ENCODE measurements at places on chromosomes 1 and 21.

- DNase-seq = no peak
Measured at GRCh38 chr1:224431726-224432125, 2.9 kb downstream of the WDR26 start.

- no peak for DNase-seq
Measured at GRCh38 chr1:211347077-211347844, 20.6 kb downstream of the TRAF5 start.

DNA sequence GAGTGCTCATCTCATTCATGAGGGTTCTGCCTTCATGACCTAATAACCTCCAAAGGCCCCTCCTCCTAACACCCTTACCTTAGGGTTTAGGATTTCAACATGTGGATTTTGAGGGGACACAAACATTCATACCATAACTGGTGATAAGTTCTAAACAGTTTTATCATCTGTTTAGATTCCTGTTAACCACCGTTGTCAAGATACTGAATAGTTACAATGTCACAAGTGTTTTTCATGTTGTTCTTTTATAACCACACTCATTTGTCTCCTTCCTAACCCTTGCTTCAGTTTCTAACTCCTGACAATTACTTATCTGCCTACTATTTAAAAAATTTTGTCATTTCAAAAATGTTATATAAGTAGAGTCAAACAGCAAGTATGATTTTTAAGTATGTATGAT, 86.0 kb downstream of the NCAM2 start:
- no peak for DNase-seq

DNA sequence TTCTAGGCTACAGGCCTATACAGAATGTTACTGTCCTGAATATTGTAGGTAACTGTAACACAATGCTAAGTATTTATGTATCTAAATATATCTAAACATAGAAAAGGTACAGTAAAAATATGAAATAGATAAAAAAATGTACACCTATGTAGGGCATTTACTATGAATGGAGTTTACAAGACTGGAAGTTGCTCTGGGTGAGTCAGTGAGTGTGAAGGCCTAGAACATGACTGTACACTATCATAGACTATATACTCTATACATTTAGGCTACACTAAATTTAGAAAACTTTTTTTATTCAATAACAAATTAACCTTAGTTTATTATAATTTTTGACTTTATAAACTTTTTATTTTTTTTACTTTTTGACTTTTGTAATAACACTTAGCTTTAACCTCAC, 136.9 kb downstream of the DUSP10 start:
- no peak for DNase-seq

- DNase-seq = no peak
Measured at GRCh38 chr21:42721341-42721824, 68.0 kb downstream of the PDE9A start.

- no peak for DNase-seq
Measured at GRCh38 chr1:246591958-246592357, 25.7 kb downstream of the CNST start.

DNA sequence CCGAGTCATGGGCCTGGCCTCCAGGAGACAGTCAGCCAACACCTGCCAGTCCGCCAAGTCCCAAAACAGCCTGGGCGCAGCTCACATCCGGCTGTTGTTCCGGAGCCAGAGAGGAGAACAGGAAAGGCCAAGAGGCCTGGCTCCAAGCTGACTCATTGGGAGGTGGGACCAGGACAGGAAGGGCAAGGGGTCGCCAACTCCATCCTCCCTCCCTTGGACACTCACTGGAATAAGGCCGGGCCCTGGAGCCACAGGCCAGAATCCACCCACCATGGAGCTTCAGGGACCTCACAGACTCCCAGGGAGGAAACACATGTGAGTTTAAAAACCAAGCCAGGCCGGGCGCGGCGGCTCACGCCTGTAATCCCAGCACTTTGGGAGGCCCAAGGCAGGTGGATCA, 25.1 kb upstream of the CLIC4 start:
- no peak for DNase-seq

DNA sequence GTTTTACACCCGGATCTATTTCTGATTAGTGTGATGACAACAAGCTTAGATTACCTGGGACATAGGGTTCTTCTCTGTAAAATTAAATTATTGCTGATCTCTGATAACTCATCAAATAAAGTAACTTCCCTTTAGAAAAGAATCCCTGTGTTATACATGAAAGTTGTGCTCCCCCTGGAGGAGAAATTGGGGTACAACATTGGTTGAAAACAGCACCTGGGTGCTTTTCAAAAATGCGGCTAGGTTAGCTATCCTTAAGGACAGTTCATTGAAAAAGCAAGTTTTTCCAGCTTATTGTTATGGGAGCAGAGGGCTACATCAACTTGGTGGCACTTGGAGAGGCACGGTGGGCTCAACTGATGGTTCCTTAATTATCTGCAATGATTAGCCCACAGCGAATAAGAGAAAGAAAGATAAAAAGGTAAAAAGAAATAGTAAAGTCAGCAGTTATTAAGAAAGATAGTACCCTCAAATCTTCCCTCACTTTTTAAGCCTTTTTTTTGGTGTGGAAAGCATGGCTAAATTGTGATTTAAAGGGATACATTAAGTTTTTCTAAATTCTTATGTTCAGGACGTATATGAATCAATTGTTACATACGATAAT, 97.8 kb downstream of the FMN2 start:
- no peak for DNase-seq

- DNase-seq = no peak
Measured at GRCh38 chr1:155960081-155960745, 18.1 kb downstream of the ARHGEF2 start.

GRCh38 chr1:114353262-114353661, 157.7 kb downstream of the TRIM33 start:
- no peak for DNase-seq

DNA sequence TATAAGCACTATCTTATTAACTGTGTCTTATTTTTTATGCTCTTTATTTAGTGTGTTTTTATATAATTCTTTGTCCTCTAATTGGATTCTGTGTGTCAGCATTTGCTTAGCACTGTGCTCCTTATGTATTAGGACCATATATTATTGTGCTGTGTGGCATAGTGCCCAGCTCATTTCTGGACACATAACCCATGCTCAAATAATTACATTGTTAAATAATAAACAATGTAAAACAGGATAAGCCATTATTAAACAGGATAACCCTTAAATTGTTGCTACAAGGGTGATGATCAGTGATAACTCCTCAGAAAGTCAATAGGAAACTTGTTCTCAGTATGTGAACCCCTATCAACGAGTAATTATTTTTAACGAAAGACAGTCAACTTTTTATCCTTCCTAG, 150.4 kb downstream of the ADGRL4 start:
- no peak for DNase-seq

GRCh38 chr1:47591801-47592200, 154.0 kb downstream of the FOXD2 start:
- DNase-seq = no peak

- DNase-seq = no peak
Measured at GRCh38 chr1:25194572-25195020, 37.7 kb downstream of the SYF2 start.

DNA sequence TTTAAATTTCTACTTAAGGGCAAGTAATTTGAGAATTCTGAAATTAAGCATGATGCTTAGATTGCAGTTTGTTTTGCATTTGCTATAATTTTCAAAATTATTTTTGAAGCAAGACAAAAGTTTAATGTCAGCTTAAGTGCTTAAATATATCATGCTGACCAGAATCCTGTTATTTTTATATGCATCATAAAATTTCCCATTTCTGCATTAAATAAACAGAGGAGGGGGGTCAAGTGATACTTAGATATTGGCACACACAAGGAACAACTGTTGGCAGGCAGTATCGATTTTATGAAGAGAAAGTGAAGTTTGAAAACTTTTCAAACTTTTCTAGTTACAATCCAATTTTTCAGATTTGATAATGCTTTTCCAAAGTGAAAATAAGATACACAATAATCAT, 61.0 kb downstream of the MIER1 start:
- DNase-seq = no peak

DNA sequence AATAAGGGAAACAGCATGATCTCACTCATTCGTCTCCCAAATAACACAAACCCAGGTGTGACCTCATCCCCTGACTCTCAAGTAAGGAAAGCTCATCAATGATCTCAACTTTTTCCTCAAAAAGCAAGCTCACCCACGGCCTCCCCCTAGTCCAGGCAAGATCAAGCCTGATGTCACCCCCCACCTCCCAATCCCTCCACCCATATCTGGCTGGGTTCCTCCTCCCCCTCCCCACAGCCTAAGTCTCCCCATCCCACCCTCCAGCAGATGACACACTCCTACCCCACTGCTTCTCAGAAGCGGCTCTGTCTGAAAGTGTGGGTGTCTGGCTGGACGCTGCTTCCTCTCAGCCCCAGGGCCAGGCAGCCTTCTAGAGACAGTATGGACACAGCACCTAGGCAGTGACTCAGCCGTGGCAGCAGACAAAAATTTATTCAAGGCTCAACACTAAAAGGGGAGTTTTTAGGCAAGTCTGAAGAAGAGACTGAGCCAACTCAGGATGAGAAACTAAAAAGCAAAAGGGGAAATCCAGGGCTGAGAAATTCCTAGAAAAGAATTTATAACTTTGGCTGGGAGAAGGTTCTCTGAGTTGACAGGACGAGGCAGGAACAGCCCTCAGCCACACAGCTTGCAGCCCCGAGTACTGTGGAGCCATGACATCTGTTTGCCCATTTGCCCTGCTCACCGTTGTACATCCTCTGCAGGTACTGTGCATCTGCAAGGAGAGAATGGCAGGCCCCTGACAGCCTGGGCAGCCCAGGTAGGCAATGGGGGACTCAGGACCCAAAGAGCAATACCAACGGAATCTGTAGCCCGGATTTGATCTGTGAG, 81.6 kb upstream of the LRRC8D start:
- no peak for DNase-seq

DNA sequence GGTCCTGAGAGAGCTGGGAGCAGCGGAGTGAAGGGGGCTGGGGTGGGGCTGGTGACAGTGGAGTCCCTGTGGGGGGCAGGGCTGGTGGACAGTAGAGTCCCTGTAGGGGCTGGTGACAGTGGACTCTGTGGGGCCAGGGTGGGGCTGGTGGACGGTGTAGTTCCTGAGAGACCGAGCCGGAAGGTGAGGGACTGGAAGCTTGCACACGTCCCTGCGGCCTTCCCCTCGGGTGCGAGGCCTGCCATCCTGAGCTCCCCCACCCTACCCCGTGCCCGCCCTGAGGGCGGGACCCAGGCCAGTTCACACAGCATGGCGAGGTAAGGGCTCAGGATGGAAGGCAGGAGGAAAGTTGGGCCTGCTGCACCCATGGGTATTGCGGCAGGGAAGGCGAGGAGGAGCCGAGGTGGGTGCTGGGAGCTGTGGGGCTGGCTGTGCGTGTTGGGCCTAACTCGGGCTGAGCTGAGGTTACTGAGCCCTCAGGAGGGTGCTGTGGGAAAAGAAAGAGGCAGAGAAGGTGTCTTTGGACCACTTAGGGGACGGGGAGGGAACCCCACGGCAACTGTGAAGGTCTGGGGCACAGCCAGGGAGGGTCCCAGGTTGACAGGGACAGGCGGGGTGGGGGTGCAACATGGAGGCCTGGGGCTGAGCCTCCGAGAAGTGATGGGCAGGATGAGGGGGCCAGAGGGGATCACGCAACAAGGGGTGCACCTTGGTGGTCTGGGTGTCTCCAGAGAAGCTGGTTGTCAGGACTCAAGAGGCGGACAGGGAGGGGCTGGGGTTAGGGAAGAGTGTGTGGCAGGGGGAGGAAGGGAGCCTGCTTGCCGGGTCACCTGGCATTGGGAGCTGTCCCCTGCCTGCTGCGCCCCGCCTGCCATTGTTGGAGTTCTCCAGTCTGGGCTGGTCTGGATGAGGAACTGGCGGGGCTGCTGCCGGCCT, 60.8 kb downstream of the PRKCZ start:
- no peak for DNase-seq

GRCh38 chr1:207711285-207711684, 40.6 kb upstream of the CD46 start:
- no peak for DNase-seq

GRCh38 chr21:35196128-35196527, 147.0 kb upstream of the RUNX1 start:
- no peak for DNase-seq

DNA sequence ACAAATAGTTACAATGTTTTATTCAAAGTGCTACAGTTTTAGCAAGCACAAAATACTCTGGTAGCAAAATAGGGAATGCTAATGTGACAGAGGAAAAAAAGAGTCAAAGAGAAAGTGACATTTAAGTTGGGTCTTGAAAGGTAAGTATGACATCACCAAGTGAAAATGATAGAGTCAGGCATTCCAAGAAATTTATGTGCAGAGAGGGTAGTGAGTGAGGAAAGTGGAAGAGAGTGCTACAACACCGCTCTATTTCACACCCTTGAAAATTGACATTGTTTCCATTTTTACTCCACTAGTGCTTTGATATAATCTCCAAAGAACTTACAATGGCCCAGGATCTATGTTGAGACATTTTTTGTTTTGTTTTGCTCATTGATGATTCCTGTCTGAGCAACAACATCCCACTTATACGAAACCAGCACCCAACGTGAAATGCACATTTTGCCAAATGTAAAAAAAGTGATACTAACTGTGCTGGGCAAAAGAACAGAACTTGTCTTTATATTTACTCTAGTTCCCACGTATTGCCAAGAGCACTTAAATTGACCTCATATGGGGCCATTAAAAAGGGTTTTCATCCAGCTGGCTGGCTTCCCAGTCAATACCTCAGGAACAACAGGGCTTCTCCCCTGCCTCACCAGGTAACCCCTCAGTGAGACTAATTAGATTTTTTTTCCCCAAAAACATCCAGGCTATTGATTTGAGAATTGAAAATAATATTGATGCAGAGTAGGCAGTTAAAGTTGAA, 206.3 kb upstream of the NR5A2 start:
- no peak for DNase-seq

DNA sequence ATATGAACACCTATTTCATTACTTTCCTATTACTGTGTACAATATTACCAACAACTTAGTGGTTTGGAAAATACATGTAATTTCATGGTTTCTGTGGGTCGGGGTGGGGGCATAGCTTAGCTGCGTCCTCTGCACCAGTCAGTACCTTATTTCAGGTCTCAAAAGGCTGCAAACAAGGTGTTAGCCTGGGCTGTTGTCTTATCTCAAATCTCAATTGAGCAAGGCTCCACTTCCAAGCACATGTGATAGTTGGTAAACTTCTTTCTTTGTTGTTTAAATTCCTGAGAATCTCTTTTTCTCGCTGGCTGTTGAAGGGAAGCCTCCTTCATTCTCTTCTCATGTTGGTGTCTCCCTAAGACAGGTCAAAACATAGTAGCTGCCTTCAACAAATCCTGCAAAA, 485.4 kb downstream of the AMY1C start:
- DNase-seq = no peak

GRCh38 chr1:211830055-211830327, 572 bp downstream of the LPGAT1 start:
- DNase-seq = no peak

DNA sequence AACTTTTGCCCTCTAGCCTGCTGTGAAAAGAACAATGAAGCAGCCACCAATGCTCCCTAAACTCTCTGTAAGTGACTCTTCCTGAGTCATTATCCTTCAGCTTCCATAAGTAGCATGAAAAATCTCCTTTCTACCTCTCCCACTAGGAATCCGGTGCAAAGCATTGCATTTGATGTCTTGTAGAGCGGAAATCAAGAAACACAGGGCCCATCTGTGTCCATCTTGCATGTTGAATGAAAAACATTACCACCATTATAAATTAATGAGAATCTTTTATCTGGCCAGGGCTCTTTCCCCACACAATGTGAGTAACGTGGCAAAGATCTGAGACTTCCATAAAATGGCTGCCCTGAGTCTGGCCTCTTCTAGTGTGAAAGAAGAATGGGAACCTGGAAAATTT, 324.4 kb downstream of the ADGRL2 start:
- DNase-seq = no peak

All from T1000 (cell line).